ENCODE measurements at places on chromosomes 3 and 15.

- DNase-seq = no peak
These were observed 103.2 kb upstream of the SLCO2A1 start for GRCh38 chr3:134132961-134133360.

DNA sequence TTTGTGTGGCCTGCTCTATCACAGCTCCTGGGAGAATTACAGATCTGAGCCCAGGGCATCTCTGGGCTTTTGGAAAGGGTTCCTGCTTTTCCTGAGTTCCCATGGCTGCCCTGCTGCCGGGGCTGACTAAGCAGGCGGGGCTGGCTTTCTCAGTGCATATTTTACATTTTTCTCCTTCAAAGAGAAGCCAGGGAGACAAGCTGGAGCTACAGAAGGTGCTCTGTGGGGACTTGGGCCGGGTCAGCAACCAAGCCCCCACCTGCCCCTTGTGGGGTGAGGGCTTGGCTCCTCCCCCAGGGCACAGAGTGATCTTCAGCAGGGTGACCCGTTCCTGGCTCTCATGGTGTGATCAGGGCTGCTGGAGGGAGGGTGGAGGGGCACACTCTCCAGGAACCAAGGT lies 17.4 kb downstream of the ABTB1 start:
- no peak for DNase-seq

DNA sequence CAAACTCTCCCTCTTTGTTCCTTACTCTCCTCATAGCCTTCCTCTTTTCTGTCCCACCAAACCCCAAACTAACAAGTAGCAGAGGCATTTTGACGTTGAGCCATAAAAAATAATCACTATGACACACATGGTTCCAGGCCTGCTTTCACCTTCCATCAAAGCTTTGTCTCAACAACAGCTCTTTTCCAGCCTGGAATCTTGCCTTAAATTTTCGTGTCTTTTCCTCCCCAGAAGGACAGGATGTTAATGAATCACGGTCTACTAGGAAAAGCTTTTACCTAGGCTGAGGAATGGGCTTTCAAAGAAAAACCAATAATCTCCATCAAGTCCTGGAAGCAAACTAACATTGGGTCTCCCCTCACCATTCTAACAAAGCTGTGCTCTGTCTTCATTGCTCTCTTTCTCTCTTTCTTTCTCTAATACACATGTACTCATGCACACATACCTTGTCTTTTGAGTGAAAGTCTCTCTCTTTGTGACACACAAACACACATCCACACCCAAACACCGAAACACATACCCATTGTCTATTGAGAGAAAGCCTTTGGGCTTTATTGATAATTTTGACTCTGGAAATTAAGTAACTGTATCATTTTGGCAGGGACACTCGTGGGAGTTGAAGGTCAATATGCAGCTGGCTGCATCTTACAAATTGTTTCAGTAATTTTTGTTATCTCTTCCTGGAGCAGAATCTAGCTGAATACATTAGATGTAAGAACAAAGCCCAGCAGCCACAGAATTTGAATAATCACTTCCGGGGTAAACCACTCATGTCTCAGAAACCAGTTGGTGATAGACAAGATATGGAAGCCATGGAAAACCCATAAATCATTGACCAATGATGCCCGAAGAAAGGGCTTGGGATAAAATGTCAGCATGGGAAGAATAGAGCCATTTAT lies 107.4 kb upstream of the SLC4A7 start:
- peak; percentile 16 for DNase-seq

GRCh38 chr3:188916934-188917401 lies 254.8 kb upstream of the TPRG1 start:
- peak; percentile 22 for DNase-seq

GRCh38 chr3:128011140-128011539 lies 41.1 kb upstream of the SEC61A1 start:
- DNase-seq = peak; percentile 20

- peak; percentile 70 for DNase-seq
These were observed 7.3 kb downstream of the B3GNT5 start for GRCh38 chr3:183260167-183260904.

DNA sequence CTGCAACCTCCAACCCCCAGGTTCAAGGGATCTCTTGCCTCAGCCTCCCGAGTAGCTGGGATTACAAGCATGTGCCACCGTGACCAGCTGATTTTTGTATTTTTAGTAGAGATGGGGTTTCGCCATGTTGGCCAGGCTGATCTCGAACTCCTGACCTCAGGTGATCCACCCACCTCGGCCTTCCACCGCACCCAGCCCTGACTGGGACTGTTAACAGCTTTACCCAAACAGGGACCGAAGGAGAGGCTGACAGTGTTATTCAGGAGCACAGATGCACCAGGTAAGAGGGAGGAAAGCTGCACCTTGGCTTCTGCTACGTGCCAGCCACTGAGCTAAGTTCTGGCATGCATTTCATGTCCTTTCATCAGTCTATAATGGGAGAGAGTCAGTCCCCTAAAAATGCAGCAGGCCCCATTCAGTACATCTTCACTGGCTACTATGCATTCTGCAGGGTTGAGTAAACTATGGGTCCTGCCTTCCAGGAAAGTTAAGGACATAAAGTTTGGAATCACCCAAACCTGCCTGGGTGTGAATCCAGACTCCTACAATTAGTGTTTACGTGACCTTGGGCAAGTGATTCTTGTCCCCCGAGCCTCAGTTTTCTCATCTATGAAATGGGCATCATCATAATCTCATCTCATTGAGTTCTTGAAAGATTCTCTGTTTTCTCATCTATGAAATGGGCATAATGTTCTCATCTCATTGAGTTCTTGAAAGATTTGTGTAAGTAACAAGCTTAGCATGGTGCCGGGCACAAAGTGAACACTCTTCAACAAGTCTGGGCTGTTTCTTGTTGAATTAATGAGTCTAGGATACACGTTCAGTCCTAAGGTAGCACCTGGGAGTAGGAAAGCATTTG lies 82.2 kb downstream of the CPN2 start:
- no peak for DNase-seq

- DNase-seq = peak; percentile 55
These were observed 682 bp downstream of the ETFA start for GRCh38 chr15:76310475-76311099.

- no peak for DNase-seq
These were observed 152.7 kb upstream of the CDIN1 start for GRCh38 chr15:36426691-36427090.

DNA sequence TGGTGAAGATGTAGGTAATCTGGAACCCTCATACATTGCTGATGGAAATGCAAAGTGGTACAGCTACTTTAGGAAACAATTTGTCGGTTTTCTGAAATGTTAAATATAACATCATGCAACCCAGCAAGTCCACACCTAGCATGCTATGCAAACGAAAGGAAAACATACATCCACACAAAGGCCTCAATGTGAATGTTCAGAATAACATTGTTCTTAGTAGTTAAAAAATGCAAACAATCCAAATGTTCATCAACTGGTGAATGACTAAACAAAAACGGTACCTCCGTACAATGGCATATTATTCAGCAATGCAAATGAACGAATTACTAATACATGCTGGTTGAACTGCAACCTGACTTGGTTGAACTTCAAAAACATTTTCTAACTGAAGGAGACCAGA lies 423.3 kb upstream of the THRB start:
- DNase-seq = no peak

DNA sequence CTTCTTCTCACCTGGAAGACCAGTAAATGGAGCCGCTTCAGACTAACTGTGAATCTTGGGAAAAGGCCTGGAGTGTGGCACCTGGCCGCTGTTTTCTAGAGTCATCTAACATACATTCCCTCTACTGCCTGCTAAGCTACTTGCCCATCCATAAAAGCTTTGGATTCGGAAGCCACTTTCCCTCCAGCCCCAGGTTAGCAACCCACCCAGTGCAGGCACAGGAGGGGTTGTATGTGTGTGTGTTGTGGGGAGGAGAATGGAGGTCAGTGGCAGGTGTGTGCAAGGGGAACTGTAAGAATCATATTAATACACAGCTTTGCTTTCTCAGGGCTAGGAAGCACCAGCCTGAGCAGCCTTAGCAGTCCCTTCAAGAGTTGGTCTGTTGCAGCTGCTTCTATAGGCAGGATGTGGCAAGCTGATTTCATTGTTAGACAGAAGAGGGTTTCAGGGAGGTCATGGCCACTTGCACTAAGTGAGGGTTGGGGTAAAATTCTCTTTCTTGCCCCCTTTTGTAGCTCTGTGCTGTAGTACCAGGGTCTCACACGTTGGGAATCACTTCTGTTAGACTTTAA lies 8.9 kb downstream of the NSUN3 start:
- no peak for DNase-seq

DNA sequence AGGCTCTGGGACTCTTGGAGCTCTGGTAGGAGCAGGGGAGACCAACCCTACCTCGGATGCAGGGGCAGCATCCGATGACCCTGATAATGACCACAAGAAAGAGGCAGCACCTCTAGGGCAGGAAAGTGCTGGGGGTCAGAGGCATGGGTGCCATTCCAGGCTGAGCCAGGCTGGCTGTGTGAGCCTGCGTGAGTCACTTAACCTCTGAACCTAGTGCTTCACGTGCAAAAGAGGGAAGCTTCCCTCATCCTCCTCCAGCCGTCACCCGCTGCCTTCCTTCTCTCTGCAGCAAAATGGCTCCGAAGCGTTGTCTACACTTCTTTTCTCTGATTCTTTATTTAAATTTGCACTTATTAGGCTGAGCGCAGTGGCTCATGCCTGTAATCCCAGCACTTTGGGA lies 35.5 kb downstream of the ZDHHC19 start:
- DNase-seq = no peak

GRCh38 chr3:42557854-42558253 lies 23.9 kb downstream of the SEC22C start:
- DNase-seq = peak; percentile 55

- DNase-seq = peak; percentile 55
These were observed 17.2 kb downstream of the TNFAIP8L3 start for GRCh38 chr15:51077221-51078153.

GRCh38 chr3:29280404-29281093 lies at the start of gene RBMS3:
Gene RBMS3 (plus strand): TSS chr3:29281071.
- DNase-seq = peak; percentile 76

GRCh38 chr3:13878281-13879101 lies 1.4 kb downstream of the WNT7A start:
- DNase-seq = no peak

DNA sequence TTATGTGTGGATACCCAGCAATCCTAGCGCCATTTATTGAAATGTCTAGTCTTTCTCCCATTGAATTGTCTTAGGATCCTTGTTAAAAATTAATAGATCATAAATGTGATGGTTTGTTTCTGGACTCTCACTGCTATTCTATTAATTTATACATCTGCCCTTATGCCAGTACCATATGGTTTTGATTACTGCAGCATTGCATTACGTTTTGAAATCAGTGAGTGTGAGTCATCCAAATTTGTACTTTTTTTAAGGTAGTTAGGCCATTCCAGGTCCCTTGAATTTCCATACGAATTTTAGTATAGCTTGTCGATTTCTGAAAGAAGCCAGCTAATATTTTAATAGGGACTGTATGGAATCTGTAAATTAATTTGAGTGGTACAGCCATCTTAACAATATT lies 648.6 kb upstream of the ZNF385D start:
- DNase-seq = no peak

GRCh38 chr3:8702560-8702959 lies 31.0 kb upstream of the CAV3 start:
- DNase-seq = peak; percentile 37

DNA sequence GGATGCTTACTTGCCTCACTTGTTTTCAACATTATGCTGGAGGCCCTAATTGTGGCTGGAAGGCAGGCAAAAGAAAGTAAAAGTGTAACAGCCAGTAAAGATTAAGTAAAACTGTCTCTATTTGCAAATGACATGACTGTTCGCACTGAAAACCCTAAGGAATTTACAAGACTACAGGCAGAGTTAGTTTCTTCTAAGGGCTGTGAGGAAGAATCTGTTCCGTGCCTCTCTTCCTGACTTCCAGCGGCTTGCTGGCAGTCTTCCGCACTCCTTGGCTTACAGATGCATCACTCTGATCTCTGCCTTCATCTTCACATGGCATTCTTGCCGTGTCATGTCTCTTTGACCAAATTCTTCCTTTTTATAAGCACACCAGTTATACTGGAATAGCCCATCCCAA lies 86.1 kb downstream of the DLG1 start:
- no peak for DNase-seq

- DNase-seq = peak; percentile 72
These were observed 25.2 kb downstream of the OXNAD1 start for GRCh38 chr3:16290007-16290826.

- DNase-seq = no peak
These were observed 45.1 kb downstream of the MUC4 start for GRCh38 chr3:195766671-195767070.

GRCh38 chr3:12503126-12503957 lies 19.1 kb downstream of the TSEN2 start:
- DNase-seq = no peak

DNA sequence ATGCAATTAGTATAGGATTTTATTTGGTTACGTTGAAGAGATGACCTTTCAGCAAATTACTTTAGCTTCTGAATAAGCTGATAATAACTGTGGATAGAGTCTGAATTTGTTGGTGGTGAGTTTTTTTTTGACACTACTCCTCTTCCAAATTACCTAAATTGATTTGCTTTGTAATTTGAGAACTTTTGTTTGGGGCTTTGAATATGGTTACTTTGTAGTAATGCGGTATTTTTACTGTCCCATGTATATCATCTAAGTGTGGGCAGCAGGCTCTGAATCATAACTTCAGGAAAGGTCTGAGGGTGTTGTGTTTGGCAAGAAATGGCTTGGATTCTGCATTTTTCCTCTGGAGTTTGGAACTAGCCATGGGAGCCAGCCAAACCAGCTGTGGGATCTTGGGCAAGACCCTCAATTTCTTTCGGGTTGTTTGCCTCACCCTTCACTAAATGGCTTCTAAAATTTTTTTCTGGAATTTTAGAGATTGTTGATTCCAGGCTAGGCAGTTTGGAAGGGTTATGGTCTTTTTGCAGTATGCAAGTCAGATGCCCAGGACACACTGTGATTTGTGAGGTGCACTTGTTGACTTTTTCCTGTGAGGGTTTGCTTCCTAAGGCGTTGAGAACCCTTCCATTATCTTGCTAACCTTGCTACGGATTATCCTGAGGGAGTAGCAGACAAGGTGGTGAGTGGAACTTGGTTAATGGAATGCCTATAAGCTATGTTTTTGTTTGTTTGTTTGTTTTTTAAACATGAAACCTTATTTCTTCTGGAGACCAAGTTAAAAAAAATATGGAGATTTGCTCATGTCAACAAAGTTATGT lies 10.4 kb downstream of the PTPRG start:
- no peak for DNase-seq

GRCh38 chr3:567488-568185 lies 371.1 kb downstream of the CHL1 start:
- DNase-seq = no peak

GRCh38 chr3:147377412-147378367 lies 28.7 kb downstream of the ZIC4 start:
- no peak for DNase-seq

- DNase-seq = no peak
These were observed 137.8 kb downstream of the NTRK3 start for GRCh38 chr15:88118741-88119140.
